ENCODE measurements at places on chromosomes 13 and 19.

DNA sequence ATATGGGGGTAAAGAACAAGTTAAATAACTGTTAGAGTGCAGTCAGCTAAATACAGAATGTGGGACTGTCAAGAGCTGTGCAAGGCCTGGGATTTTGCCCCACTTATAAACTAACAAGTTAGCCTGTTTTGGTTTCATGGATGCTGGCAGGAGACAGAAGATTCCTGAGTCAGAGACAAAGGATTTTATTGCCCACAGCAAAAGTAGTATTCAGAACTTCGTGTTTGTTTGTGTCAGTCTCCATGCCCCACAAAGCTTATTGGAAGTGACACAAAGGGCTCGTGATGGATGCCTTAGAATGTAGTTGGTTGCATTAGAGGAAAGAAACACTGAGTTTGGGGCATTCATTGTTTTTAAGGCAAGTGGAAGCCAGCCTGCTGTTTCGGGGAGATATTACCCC lies 22.2 kb upstream of the SPRYD7 start:
- DNase-seq = no peak

- DNase-seq = no peak
These were observed 4.7 kb downstream of the TEX30 start for GRCh38 chr13:102768909-102769308.

DNA sequence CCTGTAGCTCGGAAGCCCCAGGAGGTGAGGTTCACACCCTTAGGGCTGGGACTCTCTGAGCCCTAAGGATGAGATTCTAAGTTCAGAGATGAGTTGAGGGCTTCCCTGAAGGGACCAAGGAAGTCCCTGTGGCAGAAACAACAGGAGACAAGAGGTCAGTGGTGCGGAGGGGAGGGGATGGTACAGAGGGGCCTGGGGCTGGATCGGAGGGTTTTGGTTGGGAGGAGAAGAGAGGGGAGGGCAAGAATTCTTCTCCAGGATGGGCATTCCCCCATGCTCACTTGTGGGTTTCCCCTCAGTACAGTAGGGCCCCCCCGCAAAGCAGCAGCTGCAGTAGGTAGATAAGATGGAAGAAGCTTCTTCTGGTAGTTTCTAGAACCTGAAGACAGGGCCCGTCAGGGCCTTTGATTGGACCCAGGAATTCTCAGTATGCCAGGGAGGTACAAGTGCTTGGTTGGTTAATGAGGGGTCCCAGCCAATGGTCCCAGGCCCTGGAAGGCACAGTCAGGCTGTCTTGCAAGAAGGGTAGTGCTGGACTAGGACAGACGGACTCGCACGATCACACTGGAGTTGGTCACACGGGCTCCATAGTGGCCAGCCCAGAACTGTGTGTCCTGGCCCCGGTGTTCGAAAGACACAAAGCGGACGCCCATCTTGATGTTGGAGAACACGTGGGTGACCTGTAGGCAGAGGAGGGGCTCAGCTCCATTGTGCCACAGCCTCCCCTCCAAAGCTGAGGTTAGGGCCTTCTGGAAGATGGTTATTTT lies 7.3 kb downstream of the FBXO27 start:
- DNase-seq = no peak

GRCh38 chr19:54099190-54099902 lies 1.3 kb downstream of the OSCAR start:
- DNase-seq = no peak

DNA sequence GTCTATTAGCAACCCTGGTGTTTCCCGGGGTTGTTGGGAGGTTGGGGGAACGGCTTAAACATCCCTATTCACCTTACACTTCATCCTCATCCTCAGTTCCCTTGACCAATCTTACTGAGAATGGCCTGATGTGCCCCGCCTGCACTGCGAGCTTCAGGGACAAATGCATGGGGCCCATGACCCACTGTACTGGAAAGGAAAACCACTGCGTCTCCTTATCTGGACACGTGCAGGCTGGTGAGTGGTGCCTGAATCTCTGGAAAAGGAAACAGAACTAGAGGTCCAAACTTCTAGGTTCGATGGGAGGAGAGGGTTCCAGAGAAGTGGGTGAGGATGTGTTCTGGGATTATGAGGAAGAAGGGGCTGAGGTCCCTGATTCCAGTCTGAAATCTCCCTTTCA lies 5.9 kb downstream of the PINLYP start:
- no peak for DNase-seq

- DNase-seq = no peak
These were observed 111.4 kb upstream of the C1QTNF9B start for GRCh38 chr13:24008679-24009078.

DNA sequence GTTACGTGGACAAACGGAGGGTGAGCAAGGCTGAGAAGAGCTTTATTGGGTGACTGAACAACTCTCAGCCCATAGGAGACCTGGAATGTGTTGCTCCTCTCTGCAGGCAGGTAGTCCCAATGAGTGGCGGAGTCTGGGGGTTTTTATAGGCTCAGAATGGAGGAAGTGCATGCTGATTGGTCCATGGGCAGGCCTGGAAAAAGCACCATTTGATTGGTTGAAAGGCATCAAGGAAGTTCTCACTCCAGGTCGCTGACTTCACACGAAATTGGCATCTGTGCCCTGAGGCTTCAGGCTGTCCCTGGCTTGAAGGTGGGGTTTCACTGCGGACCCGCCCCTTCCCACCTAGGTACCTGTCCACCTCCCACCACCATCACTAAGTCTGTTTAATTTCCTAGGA lies 65.4 kb downstream of the SPATA13 start:
- no peak for DNase-seq

- DNase-seq = no peak
These were observed 534.5 kb downstream of the KLF5 start for GRCh38 chr13:73593199-73593765.

DNA sequence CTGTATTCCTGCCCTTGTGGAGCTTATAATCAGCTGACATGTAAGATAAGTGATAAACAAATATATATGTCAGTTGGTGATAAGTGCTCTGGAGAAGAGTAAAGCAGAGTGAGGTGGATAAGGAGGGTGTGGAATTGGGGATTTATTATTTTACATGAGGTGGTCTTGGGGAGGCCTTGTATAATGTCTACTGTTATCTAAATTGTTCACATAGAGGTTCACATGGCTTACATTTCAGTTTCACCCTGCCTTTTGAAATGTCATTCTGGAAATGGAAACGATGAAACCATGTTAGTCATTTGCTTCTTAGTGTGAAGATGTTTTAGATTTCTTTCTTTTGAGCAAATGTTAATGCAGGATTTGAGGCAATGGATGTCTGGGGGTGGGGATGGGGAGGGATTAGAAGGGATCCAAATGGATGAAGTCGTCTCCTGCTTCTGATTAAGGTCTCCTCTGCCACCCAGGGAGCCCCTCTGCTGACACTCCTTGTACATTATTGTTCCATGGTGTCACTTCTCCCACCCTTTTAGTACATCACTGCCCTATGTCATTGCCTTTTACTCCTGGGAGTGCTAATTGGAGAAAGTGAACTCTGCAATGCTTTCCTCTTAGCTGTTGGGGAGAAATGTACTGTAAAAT lies 14.0 kb downstream of the B3GLCT start:
- peak; percentile 84 for DNase-seq

DNA sequence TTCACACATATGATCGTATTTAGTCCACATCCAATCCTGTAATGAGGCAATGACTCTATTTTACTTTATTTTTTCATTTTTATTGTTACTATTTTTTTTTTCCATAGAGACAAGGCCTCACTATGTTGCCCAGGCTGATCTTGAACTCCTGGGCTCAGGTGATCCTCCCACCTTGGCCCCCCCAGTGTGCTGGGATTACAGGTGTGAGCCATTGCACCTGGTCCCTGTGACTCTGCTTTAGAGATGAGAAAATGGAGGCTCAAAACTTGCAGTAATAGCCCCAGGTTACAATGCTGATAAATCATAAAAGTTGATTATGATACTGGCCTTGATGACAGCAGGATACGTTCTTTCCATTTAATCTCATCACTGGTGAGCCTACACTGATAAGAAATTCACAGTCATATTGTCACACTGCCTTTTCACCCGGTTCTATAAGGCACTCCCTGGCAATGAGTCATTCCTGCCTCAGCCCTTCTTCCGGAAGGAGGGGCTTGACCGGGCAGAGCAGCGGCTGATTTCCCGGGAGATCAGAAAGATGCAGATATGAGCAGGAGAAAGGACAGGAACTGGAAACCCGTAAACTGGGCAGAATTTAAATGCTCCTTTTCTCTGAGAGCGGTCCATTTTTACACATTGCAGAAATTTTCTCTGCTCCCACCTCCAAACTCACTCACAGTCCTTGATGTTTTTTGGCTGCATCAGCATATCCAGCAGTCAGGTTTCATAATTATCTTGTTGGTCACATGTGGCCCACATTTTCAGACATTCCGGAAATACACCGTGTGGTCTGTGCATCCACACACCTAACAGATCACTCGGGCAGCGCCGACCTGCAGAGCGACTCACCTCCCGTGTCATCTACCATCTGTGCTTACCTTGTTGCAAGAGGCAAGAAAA lies 616.4 kb downstream of the EFNB2 start:
- DNase-seq = peak; percentile 68

GRCh38 chr13:61608138-61608537 lies 192.5 kb upstream of the PCDH20 start:
- DNase-seq = no peak

DNA sequence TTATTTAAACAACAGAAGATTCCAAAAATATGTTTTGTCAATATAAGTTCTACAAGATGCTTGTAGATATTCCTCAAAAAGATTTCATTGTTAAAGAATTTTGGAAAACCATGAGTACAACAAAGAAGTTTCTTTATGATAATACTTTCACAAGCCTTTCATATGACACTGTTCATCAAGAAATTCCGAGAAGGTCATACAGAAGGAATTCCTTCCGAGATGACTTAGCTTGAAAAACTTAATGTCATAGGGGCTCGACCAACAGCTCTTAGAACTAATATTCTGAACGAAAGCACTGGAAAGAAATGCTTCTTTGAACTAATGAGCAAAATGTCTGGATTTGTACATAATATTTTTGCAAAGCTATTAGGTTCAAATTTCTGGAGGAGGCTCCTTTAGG lies 403.4 kb downstream of the KLF5 start:
- peak; percentile 35 for DNase-seq

- DNase-seq = no peak
These were observed 780 bp downstream of the ACP4 start for GRCh38 chr19:50790922-50791467.

DNA sequence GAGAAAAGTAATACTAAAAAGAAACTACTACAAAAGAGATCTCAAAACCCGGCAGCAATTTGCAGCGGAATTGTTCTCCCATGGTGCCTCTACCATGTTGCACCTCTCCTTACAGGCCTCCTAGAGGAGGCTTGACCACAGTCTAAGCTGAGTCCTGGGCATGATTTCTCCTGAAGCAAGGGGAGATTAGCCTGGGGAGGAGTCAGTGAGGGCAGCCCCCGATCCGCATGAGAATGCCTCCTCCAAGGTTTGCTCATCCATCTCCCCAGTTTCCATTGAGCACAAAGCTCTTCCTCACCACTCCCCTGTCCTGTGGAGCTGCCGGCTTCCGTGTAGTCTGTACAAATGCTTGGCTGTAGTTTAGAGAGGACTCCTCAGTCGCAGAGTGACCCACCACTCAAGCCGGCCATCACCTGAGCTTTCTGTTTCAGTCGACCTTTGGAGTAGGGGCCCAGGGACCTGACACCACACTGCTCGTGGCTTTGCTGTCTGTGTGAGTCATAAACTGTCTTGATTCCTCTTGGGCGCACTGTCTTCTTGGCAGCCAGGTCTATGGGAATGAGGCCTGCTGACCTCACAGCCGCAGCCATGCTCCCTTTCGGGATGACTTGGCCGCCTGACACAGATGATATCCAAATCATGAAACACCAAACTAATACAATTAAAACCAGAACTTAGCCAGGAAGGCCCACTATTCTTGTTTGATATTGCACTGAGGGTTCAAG lies 72.3 kb downstream of the C1QTNF9 start:
- no peak for DNase-seq

GRCh38 chr19:8363803-8364771 lies at the start of gene ANGPTL4:
ANGPTL4 (plus strand) TSS chr19:8364155; CDS start chr19:8364322, 167 bp downstream.
- peak; percentile 89 for DNase-seq

GRCh38 chr19:53007606-53008005 lies 6.1 kb upstream of the ERVV-1 start:
- DNase-seq = no peak

DNA sequence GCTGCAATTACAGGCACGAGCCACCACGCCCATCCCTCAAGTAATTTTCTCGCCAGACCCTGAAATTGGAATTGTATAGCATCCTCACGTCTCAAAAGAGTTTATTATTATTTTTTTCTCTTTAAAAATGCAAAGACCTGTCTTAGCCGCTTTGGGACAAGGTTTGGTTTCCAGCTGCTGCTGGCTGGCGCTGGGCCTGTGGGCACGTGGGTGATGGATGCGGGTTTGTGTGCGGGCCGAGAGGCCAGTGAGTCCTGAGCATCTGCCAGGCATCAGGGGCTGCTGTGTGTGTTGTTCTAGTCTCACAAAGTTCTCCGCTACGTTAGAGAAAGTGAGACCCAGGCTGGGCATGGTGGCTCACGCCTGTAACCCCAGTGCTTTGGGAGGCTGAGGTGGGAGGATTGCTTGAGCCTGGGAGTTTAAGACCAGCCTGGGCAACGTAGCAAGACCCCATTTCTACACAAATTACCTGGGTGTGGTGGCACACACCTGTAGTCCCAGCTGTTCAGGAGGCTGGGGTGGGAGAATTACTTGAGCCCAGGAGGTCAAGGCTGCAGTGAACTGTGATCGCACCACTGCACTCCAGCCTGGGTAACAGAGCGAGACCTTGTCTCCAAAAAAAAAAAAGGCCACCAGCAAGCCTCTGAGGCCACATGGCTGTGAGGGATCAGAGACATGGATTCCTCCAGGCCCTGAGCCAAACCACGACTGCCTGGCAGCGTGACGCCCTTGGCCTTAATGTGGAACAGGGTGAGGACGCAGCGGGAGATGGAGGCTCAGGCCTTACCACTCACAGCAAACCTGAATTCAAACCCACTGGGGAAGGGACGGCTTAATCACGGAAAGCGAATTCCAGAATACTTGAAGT lies 4.7 kb upstream of the TMPRSS9 start:
- peak; percentile 83 for DNase-seq

- DNase-seq = no peak
These were observed 41.0 kb upstream of the GRTP1 start for GRCh38 chr13:113404723-113405471.

GRCh38 chr19:32671883-32672593 lies 2.9 kb downstream of the ANKRD27 start:
- no peak for DNase-seq

GRCh38 chr19:34018546-34018945 lies 153.8 kb upstream of the LSM14A start:
- no peak for DNase-seq

GRCh38 chr13:31053091-31053490 lies 108.6 kb downstream of the HSPH1 start:
- DNase-seq = no peak

DNA sequence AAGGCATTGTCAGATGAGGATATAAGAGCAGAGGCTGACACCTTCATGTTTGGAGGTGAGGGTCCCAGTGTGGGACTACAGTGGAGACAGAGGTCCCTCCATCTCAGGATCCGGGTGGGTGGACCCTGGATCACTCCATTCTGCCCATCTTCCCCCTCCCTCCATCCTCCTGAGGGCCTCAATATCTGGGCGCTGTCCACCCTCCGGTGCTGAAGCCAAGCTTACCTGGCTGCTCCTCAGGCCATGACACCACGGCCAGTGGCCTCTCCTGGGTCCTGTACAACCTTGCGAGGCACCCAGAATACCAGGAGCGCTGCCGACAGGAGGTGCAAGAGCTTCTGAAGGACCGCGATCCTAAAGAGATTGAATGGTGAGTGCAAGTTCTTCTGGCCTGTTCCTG lies 11.9 kb downstream of the CYP4F12 start:
- DNase-seq = no peak

- no peak for DNase-seq
These were observed 3.6 kb downstream of the RRAS start for GRCh38 chr19:49636233-49636932.

GRCh38 chr13:26448032-26448431 lies 109.5 kb upstream of the WASF3 start:
- no peak for DNase-seq
